ENCODE measurements at places on chromosomes 1 and 21.

GRCh38 chr1:211648980-211649934 lies 26.2 kb downstream of the NEK2 start:
- no peak for DNase-seq

- DNase-seq: no peak
These were observed 41.4 kb upstream of the GOLT1A start for GRCh38 chr1:204255225-204255624.

DNA sequence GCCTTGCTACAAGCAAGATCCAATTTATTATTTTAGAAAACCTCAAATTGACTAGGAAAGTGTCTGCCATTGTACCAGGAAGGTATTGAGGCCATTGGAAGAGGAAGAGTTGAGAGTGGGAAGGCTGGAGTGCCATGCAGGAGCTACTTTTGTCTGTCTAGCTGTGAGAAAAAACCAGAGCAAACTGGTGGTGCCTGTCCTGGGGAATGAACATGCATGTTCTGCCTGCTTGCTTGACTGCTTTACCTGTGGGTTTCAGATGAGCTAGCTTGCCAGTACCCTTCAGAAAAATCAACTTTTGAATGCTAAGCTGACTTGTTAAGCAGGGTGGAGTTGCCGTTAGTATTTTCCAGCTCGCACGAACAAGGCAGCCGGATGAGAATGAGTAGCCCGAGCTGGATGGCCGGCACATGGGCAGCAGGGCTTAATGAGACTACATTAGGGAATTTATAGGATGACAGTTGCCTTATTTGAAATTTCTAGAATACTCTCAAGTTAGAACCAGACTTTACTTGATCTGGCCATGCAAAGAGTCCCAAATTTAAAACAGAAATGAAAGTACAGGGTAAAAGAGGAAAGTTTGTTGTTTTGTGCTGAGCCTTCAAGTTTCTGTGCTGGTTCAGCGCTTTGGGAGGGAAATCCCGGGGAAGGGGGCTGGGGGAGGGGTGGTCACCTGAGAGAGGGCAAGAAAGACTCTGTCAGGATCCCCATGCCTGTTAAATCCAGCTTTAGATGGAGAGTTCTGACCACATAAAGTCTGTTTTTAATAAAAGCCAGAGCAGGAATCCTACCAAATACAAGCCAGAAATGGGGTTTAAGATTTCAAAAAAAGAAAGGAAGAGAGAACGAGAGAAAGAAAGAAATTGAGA lies 29.6 kb upstream of the C1orf105 start:
- DNase-seq: no peak

DNA sequence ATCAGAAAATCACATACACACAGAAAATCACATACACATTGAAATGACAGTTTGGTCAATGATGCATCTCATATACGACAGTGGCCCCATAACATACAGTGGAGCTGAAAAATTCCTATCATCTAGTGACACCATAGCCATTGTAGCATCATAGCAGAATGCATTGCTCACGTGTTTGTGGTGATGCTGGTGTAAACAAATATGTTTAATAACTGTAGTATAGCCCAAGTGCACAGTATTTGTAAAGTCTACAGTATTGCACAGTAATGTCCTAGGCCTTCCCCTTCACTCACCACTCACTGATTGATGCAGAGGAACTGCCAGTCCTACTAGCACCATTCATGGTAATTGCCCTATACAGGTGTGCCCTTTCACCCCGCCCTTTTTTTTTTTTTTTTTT lies 30.1 kb upstream of the RUNX1 start:
- no peak for DNase-seq

DNA sequence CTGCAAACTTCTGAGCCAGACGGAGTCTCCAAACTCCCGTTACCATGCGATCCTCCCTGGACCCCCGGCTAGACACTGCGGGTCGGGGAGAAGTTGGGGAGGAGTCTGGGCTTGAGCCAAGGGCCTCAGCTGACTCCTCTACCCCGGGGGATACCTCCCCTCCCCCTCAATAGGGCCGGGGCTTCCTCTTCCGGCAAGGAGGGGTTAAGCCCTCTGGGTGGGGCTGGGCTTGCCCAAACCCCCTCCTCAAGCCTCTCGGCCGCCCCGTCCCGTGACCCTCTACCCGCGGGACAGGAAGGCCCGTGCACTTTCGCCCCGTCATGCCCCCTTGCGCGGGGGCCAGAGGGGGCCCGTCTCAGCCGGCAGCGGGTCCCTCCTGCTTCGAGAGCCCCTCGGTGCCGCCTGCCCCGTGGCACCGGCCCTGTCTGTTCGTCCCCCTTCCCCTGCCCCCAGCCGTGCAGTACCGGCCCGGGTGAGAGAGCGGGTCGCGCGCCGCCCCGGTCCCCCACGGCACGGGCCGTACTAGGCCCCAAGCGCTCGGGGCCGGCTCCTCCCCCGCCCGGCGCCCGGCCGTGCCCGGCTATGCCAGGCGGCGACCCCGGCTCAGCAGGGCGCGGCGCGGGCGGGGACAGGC lies 652 bp downstream of the ARL8A start:
- DNase-seq: no peak

GRCh38 chr1:109425391-109426280 lies 612 bp downstream of the PSMA5 start:
- DNase-seq: no peak

DNA sequence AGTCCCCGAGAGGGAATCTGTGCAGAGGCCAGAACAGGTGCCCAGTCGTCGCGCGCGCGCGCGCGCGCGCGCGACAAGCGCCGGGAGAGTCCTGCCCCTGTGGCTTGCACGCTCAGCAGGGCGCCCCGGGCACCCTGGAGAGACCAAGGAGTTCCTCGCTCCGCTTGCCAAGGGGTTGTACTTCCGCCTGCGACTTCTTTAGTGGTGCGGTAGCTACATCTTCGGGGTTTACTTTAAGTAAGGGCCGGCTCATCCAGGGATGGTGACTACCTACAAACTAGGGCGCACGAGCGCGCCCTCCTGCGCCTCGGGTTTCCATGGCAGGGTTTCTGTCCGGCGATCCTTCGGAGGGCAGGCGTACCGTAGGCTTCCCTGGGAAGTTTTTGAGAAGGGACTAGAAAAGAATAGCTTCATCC lies 1.4 kb downstream of the LHX4 start:
- DNase-seq: no peak

- DNase-seq: no peak
These were observed 75.0 kb upstream of the GUCA2A start for GRCh38 chr1:42239555-42239954.

DNA sequence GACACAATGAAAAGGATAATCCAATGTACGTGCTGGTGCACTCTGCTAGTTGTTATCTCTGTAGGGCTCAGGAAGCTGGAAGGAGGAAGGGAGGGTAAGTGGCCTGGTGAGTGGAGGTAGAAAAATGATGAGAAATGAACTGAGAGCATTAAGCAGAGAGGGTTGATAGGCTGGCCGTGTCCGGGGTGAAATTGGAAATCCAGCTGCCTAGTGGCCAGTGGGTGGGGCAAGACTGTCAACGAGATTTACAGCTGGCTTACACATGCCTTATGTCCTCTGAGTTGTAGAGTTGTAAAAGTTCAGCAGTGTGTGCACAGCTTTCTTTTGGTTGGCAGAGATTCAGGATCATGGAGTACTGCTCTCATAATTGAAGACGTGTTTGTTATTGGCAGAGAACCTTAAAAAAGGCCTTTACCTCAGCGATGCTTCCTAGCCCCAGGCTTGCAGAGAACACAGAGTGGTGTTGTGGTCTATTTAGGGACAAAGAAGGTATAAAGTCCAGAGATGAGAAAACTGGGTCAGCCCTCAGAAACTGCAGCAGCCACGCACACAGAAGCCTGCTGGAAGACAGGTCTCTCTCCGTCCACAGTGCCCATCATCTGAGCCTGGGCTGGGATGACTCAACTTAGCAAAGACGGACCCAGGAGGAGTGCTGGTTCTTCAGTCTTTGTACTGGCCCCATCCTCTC lies 132.4 kb downstream of the EDEM3 start:
- no peak for DNase-seq

- no peak for DNase-seq
These were observed 3.1 kb downstream of the ADAMTSL4 start for GRCh38 chr1:150552128-150552910.

GRCh38 chr1:162171111-162171510 lies 101.6 kb downstream of the NOS1AP start:
- DNase-seq: no peak

DNA sequence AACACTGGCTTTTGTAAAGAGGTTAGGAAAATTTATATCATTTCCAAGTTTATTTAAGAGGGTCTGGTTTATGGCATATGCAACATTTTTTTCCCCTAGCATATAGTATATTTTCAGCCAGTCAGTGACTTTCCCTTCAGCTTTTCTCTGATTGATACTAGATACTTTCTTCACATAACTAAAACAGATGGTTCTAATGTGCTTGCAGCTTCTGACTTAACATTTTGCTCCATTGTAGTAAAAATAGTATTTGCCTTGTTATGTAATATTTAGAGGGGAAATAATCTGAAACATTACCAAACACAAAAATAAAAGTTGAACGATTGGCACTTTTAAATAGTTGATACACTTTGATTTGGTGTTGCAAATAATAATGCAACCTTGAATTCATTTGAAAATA lies 191.7 kb downstream of the GPR52 start:
- DNase-seq: no peak

DNA sequence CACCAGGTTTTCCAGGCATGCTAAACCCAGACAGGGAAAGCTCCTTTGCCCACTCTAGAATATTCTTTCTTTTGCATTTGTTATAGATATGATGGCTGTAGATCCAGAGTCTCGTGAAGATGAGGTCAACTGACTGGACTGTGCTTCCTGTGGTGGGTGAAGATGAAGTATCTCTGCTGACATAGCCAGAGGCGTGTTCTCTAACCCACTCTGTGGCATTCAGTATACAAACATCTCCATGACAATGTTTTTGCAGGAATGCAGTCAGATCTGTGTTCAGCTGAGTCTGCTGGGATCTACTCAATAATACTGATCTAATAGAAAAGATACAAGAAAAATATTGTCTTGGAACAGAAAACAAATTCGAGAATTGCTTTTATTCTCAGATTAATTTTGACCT lies 11.3 kb downstream of the RWDD2B start:
- no peak for DNase-seq

- DNase-seq: no peak
These were observed 17.1 kb downstream of the DNASE2B start for GRCh38 chr1:84415396-84415795.

DNA sequence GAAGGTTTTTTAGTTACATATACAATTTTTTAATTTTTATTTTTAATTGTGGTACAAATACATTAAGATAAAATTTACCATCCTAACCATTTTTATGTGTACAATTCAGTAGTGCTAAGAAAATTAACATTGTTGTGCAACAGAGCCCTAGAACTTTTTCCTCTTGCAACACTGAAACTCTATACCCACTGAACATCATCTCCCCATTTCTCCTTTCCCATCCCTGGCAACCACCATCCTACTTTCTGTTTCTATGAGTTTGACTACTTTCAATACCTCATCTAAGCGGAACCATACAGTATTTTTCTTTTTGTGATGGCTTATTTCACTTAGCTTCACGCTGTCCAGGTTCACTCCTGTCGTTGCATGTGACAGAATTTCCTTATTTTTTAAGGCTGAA lies 54.1 kb downstream of the PALMD start:
- DNase-seq: no peak

GRCh38 chr1:3391711-3392110 lies 62.8 kb upstream of the ARHGEF16 start:
- DNase-seq: peak; percentile 47

DNA sequence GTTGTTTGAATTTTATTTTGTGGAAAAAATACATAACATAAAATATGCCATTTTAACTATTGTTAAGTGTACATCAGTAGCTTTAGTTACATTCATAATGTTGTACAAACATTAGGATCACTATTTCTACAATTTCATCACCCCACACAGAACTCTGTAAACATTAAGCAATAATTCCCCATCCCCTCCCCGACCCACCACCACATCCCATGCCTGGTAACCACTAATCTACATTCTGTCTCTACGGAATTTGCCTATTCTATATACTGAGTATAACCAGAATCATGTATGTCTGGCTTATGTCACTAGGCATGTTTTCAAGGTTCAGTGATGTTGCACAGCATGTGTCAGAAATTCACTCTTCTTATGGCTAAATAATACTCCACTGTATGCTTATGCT lies 47.7 kb downstream of the CDC42BPA start:
- DNase-seq: no peak

- DNase-seq: no peak
These were observed 31.6 kb upstream of the PADI6 start for GRCh38 chr1:17340358-17340757.

GRCh38 chr1:43822040-43822690 lies 111.4 kb upstream of the ARTN start:
- no peak for DNase-seq

DNA sequence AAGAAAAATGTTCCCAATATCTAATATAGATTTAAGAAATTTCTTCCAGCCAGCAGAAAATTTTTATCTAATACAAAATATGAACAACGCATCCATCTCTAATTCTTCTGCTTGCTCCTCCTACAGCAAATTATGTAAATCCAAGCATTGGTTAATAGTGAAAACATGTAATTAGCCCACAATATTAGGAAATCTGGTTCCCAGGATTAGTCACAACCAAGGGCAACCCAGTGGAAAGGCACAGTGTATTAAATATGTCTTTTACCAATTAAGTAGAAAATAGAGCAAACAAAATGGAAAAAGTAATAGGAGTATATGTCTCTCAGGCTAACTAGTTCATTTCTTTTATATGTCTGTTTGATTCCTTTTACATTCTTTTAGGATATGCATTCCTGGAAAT lies 59.4 kb upstream of the IFI44L start:
- no peak for DNase-seq

GRCh38 chr1:175319912-175320230 lies 127.3 kb upstream of the KIAA0040 start:
- DNase-seq: no peak

DNA sequence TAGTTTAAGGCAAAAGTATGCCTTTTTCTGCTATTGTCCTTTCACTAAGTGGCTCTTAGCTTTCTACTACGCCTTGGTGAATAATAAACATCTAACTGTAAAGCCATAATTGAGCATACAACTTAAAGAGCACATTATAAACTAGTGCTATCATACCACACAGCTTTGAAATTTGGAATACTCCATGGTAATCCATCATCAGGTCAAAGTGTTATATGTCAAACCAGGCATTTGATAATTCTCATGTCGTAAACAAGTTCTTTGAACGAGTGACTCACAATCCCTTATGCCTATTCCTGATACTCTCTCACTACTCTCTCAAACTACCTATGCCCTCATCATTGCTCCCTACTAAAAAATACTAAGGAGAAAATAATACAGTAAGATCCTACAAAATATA lies 60.3 kb upstream of the FMN2 start:
- DNase-seq: no peak

DNA sequence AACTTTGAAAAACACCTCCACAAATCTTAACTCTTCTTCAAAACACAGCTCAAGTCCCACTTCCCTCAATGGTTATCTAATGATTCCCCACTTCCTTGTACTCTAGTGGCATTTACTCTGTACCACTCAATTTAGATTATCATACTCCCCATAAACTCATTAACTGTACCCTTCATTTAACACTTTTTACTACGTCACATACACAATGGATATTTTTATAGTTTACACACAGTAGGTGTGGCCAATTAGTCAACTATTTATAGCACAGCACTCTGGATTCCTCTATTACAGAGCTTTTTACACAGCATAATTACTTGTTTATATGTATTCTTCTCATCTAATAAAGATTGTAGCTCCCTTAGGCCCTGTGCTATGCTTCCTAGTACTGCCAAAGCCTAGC lies 62.1 kb downstream of the FOXJ3 start:
- DNase-seq: no peak

All from neuronal stem cell (in vitro differentiated cells).